Kidney glomerular epithelial cell (primary cell): ENCODE measurements at places on chromosomes 12 and 14.

DNA sequence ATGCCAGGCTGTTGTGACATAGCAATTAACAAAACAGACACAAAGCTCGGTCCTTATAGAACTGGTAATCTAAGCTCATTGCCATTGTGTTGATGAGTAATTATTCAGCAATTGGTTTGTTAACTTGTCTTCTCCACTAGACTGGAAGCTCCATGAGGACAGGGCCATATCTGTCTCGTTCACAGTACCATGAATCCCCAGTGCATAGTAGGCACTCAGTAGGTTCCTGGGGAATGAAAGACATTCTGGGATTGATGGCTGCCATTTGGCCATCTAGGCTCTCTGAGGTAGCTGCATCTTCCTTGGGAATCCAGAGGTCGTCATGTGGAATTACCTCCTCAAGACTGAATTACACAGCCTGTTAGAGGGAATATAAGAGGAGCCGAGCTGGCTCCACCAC is 177.3 kb downstream of the CHST11 start:
- no peak for DNase-seq

- DNase-seq = no peak
These were observed 282.5 kb upstream of the NOS1 start for GRCh38 chr12:117643971-117644370.

- DNase-seq = no peak
These were observed 32.7 kb downstream of the VCPKMT start for GRCh38 chr14:50083467-50084337.

DNA sequence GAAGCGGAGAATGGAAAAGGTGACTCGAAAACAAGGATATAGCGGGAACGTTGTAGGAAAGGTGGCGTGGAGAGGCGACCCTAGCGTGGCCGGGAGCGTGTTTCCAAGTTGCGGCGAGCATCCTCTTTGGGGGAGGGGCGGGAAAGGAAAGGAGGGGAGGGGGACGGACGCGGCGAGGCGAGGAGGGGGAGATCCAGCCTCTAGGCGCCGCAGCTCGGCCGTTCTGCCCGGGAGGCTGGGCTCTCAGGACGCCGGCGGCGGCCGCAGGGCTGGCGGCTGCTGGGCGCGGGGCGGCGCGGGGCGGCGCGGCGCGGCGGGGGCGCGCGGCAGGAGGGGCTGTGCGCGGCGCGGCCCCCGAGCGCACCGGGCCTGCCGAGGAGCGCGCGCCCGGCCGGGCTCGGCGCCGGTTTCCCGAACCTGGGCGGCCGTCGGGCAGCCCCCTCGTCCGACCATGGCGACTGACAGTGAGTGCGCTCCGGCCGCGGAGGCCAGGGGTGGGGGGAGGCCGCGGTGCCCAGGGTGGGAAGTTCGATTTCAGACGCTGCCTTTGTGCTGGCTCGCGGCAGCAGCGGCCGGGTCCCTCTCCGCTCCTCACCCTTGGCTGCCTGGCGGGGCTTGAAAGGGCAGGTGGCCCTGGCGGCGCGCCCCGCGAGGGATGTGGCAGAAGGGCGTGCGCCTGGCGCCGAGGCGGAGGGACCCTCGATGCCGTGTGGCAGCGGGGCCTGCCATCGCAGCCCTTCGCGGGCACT is 50.3 kb downstream of the SNAPC1 start:
- no peak for DNase-seq

DNA sequence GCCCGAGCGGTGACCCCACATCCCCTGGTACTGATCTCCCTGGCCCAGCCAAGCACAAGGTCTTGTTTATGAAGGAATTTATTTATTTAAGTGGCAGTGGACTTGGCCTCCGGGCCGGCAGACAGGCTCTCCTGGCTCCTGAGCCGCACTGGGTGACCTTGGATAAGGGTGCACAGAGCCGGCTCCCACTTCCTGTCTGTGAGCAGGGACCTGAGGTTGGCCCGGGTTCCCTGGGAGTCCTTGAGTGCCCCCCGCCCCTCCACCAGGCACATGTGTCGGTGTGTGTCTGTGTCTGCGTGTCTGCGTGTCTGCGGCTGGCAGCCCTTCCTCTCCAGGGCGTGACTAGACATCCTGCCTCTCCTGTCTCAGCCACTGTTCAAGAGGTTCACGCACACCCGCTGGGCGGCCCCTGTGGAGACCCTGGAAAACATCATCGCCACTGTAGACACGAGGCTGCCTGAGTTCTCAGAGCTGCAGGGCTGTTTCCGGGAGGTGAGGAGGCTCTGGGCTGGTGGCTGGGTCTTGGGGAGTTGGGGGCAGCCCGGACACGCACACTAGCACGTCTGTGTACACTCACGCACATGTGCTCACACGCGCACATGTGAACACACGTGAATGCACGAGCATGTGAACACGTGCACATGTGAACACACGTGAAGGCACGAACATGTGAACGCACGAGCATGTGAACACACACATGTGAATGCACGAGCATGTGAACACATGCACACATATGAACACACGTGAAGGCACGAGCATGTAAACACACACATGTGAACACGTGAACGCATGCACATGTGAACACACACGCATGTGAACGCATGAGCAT is 9.3 kb downstream of the TNFAIP2 start:
- no peak for DNase-seq

DNA sequence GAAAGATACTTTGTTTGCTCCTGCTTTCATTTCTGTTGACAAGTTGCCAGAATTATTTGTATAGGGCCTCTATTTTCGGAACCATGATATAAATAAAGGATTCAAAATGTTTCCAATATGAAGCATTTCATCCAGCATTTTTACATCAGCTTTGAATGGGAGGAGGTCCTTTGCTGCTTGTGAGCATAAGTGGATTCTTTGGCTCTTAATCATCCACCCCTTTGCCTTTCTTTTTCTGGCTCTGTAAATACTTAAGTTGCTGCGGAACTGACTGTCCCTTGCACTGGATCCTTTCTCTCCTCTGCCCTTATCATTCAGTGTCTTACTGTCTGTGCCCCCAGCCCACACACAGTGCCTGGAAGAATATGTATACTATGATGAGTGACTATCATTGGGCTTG is 357.3 kb upstream of the RGS6 start:
- DNase-seq = peak; percentile 57

GRCh38 chr12:91889059-91889458 is 256.6 kb downstream of the BTG1 start:
- peak; percentile 4 for DNase-seq

DNA sequence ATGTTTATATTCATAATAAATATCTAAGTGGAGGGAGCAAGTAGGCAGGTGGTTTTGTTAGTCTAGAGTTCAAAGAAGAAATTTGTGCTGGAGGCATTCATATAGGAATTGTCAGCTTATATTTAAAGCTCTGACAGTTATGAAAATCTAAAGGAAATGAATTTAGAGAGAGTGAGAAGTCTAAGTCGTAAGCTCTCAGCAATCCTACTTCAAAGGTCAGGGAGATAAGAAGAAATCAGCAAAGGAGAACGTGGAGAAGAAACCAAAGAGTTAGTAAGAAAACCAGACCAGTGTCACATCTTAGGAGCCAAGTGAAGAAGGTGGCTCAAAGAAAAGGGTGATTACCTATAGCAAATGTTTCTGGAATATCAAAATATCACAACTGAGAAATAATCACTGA is 241.8 kb downstream of the FSCB start:
- DNase-seq = no peak

DNA sequence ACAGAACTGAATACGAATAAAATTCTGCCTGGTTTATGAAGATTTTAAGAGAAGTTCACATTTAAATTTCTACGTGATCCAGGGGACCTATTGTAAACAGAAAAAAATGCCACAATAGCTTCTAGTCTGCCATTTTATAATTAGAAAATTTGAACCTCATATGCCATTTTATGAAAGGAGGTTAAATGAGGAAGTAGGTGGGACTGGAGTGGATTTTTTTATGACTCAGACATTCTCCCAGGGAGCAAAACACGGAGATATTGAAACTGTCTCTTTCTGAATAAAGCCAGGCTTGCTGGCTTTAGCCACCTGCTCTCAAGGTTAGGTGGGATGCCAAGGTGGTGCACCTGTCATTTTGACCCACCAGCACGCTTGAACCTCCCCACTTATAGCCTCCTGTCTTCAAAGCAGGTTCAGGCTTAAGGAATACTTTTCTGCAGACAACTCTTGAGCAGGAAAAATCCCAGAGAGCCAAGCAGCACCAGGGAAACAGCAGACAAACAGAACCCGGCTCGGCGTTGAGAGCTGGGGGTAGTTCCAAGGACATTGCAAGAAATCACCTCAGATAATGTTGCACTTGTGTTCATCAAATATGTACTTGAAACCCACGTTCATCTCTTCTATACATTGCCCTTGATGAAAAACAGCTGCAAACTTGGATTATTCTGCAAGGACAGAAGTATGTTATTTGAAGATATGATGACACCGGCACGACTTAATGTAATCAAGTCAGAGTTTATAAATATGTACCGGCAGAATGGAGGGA is 203.7 kb downstream of the PPM1H start:
- DNase-seq = peak; percentile 47

GRCh38 chr14:38208618-38209562 is 1.2 kb downstream of the SSTR1 start:
- DNase-seq = peak; percentile 35

GRCh38 chr14:71549421-71550050 is 382.7 kb upstream of the RGS6 start:
- DNase-seq = no peak

DNA sequence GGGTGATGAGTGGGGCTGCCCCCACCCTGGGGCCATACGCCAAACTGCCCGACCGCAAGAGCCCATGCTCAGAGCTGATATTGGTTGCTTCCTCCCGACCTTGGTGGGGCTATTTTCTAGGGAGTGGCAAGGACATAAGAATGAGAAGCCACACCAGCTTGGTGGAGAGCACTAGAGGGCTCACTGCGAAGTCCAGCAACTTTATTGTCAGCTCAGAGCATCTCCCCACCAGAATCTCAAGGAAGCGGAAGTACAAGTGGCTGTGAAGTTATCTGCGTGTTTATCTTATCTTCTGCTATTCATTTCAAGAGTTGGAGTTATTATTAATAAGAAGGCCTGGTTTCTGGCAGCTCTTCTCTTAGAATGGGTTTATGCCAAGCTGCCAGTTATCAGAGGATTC is 4.9 kb upstream of the PLXNC1 start:
- DNase-seq = no peak

GRCh38 chr12:92745856-92746550 is 43.2 kb downstream of the PLEKHG7 start:
- DNase-seq = peak; percentile 56

- no peak for DNase-seq
These were observed 64.0 kb downstream of the SMOC1 start for GRCh38 chr14:69943084-69943780.

DNA sequence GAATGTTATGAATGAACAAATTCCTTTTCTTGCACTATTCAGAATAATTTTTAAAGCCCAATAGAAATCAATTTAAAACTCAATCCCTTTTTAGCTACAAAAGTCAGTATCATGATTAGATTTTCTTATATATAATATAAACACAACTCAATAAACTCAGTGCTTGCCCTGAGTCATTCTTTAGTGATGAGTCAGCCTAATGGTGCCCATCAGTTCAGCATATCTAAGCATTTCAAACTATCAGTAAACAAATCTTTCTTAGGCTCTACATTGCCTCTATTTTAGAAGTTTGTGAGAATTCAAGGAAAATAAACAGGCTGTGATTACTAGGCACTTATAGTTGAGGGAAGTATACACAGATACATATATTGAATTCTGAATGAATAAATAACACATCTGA is 179.6 kb downstream of the NELL2 start:
- no peak for DNase-seq

DNA sequence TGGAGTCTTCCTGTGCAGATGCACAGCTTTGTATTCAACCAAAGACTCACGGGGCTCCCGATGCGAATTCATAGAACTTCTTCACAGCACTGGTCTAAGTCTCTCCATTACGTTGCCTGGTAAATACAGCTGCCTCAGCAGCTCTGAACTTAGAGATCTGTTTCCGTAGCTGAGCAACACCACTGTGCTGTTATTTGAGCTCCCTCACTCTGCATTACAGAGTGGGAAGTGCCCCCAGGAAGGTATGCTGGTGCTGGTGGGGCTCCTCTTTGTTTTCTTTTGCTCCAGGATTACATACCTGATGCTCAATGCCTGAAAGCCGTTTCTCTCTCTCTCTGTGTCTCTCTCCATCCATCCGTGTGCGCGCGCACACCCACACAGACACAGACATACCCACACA is 227.5 kb upstream of the RMST start:
- no peak for DNase-seq

GRCh38 chr14:57747036-57747435 is 118.9 kb downstream of the SLC35F4 start:
- peak; percentile 20 for DNase-seq

DNA sequence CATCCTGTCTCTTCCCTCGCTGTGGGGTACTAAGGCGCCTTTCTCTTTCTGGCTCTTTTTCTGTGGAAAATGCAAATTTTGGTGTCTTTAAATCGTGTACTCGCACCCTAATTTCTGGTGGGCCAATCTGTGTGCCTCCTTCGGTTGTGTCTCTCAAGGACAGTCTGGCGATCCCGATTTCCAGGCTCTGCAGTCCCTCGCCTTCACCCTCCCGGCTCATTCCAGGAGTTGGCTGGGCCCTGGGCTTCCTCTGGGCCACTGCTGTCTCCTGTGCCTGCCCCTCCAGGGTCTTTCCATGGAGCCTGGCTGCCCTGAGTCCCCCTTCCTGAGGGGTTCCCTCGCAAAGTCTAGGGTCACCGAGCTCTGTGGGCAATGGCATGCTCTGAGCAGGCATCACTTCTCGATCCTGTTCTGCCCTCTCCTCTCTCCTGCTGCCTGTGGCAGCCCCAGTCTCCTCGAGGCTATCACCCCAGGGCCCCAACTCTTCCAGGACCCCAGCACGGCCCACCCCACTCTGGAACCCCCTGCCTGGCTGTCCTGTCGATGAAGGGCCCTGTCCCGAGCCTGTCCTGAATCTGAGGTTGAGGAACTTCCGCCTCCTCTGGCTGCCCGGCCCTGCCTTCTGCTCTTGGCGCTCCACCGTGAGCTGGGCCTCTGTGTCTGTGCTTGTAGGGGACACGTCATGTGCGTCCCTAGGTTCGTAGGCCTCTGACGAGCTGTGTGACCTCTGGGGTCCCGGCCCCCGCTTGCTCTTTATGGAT is 24.1 kb downstream of the AHNAK2 start:
- no peak for DNase-seq

DNA sequence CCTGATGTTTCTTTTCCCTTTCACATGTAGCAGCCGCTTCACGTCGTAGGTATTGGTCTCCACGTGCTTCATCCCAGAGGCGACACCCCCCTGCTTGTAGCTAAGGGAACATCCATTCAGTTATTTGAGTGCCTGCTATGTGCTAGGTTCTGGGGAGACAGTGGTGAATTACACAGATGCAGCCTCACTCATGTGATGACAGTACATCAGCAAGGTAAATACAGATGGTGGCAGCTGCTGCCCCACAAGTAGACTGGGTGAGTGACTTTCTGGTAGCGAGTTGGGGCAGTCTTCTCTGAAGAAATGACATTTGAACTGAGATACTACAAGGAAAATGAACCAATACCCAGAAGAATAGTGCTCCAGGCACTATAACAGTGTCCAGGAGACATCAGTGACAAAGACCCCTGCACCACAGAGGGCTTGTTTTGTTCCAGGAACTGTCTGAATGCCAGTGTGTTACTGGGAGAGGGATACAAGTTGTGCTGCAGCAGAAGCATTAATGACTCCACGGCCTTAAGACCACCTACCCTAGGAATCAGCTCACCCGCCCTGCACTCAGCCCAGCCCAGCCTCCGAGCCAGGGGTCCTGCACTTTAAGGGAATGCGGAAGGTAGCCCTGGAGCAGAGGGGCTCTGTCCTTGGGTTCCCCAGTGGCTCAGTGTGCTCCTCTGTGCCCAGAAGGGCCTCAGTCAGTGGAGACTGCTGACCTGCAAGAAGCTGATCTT is 7.3 kb downstream of the AVIL start:
- no peak for DNase-seq
